ENCODE measurements at places on chromosomes 6 and 20.
A peak's percentile ranks its signal among the peaks of the same experiment; 100 is the strongest.

DNA sequence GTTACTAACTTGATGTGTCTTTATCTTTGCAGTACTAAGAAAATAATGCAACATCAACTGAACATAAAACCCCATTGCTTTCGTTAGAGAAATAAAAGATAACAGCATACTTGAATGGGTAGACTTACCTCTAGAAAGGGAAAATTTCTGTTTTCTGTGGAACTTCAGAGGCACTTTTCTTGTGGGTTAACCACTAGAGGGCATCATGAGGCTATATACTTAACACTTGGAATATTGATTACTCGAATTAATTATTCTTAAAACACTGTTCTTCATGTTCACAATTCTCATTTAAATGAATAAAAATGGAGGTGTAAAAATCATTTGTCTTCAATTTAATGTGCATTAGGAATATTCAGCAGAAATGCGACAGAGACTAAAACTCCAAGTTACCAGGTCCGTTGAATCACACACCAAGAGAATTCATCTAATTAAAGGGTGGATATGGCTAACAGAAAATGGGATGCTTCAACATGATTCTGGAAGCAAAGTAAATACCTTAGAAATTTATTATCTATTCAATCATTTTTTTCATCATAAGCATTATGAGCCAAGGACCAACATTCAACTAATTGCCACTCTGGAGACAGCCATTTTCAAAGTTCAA lies 330.8 kb upstream of the PREP start:
- DNase-seq, result no peak

DNA sequence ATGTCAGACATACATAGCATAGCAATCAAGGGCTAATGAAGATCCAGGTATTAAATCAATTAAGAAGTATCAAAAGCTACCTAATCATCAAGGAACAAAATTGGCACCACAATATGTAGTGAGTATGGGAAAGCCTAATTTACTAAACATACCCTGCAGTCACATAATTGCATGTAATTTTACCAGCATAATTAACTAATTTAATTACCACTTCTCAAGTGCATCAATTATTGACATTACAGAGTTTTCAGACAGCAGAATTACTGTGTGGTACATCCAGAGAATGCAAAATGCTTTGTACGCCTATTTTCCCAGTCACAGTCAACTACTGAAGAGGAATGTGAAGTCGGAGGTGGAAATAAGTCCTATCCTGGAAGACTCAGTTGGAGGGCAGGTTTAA lies 279.0 kb upstream of the ID4 start:
- DNase-seq, result no peak

- no peak for DNase-seq
These were observed 50.2 kb downstream of the FYN start for GRCh38 chr6:111823012-111823411.

DNA sequence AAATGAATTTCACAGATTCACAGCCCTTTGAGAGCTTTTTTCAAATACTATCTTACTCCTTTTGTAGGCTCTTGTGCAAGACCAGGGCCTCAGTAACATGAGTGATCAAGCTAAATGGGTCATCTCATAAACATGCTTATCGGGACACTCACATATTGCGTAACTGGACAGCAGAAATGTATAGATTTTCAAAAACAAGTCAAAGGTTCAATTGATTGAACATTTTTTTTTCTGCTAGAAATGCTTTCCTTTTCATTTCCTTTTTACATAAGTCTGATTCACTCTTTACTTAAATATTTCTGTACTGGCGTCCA lies 8.7 kb upstream of the SALL4 start:
- no peak for DNase-seq

- no peak for DNase-seq
These were observed 60.8 kb upstream of the DDR1 start for GRCh38 chr6:30823534-30823865.

GRCh38 chr6:165566088-165566828 lies 96.8 kb downstream of the PDE10A start:
- DNase-seq, result no peak

DNA sequence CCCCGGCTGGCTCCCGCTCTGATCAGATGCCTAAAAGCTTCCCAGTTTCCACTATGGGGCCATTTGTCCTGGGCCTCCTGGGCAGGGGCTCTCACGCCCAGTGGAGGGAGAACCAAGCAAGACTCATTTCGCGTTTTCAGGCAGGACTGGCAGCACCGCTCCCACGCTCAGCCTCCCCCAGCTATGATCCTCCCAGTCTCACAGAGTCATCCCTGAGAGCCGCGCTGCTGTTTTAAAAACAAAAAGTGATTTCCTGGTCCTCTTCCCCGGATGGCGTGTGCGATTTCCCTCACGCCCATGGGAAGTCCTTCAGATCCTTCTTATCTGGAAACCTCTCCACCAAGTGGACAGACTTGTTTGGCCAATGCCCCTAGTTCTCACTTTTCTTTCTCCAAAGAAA lies at the start of gene ADGRF5:
ADGRF5 (minus strand) TSS at position 208 of the 400 bp plus-strand sequence. CDS start 15,176 bp downstream, outside the sequence.
- no peak for DNase-seq

DNA sequence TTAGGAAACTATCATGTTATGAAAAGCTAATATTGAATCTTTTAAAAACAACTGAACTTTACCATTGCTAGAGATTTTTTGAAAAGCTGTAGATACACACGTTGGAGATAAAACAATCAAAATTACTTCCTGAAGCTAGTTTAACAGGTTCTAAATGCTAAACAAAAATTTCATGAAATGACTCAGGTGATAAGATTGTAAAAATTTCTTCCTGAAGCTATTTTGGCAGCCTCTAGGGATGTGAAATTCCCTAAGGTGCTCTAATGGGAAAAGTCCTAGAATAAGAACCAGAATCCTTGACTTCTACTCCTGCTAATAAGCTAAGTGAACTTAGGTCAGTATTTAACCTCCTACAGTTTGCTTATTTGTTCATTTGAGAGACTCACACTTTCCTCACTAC lies 8.5 kb downstream of the GCM2 start:
- no peak for DNase-seq

DNA sequence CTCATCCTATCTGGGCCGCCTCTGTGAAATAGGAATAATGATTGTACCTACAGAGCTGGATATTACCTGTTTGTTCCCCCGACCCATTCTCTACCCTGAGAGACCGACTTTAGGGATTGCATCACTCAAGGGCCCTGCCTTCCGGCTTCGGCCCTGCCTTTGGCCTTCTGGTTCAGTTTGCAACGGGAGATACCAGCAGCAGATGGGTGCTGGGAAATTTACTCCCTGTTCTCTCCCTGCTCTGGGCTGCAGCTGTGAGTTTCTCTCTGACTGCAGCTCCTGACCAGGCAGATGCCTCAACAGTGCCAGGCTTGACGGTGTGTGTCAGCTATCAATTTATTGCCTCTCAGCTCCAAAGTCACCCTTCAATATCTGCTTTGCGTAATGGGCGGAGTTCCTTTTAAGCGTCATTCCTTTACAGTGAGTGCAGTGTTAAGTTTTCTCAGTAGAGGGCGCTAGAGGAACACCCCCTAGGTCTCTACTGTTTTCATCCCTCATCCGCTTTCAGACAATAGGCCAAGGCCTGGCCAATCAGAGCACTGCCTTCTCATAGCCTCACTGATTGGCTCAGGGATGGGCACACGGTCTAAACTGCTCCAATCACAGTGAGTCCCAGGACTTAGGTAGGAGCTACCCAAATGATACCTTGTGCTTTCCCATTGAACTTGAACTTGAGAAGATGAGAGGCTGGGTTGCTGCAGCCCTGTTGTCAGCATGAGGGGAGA lies 30.0 kb downstream of the KCNG1 start:
- DNase-seq, result no peak

DNA sequence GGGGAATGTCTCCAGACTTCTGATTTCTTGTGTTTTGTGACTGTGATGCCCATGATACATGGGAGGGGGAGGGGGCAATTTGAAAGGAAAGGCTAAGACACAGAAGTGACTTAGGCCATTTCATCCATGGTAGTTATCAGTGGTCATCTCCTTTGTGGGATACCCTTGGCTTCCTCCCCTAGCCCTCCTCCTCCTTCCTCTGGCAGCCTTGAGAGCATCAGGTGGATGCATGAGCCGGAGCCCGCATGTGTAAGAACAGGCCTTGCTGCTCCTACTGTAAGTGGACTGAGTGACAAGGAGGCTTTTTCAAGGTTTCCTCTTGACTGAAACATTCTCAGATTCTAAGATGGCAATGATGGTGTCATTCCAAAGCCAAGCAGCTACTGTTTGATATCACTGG lies 874 bp downstream of the CD83 start:
- DNase-seq, result no peak

DNA sequence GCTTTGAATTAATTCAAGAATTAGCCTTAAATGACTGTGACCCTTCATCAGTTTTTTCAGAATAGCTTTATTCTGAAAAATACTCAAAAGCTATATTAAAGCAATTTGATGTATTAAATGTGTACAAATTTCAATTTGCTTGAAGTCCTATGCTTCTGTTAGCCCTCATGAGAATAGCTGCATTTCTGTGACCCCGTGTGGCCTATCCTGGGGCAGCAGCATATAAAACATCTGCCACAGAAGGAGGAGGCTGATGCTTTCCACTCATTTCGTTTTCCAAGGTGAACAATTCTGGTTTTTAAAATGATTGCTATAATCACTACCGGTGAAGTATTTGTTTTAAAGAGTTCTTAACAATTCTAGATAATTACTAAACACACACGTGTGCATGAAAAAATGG lies 360.3 kb downstream of the BTBD9 start:
- DNase-seq, result no peak

GRCh38 chr6:37882724-37883413 lies 63.3 kb downstream of the ZFAND3 start:
- no peak for DNase-seq

- DNase-seq, result peak; percentile 37
These were observed 70.0 kb downstream of the SNX5 start for GRCh38 chr20:17898548-17898994.

DNA sequence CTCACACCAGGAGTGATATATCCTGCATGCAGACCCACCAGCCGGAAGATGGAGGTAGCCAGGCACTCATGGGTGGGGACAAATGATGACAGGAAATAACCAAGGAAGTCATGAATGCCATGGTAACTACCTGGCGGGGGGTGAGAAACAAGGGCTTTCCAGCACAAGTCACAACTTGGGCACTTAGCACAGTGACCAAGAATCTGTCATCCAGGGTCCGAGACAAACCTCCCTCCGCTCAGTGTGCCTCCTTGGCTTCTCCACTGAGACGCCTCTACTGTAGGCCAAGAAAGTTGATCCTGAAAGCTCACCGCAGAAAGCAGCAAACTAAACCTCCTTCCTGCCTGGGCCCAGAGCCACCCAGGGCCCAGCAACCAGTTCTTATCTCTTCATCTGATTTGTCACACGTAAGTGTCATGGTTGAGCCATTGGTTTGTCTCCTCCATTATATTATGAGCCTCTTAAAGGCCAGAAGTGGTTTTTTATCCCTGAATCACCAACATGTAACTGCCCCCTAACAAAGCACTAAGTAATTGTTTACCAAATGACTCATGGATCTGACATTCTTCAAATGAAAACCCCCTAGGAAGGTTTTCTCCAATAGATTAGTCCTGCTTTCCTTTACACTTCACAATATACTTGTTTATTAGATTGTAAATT lies 84.3 kb upstream of the TAB2 start:
- no peak for DNase-seq

DNA sequence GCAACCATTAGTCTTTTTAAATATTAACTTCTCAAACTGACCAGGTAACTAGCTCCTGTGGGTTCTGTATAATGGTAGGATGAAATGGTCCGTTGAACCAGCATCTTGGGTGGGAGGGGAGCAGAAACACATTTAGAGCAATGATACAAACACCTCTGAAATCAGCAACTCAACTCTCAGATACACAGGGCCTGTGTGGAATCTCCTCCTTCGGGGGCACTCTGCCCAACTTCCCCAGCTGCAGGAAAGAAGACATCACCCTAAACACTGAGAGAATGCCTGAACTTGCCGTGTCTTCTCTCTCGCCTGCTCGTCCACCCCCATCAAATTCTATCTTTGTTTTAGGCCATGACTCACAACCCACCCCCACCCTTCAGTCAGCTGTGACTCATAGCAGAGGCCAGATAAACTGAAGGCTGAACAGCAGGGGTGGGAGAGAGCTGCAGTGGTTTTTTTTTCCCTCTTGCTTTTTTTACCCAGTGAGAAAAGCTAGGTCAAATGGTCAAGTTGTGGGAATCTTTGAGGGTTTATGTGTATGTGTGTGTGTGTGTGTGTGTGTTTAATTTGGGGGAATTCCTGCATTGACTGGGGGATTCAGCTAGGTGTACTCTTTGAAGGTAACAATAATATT lies 593.4 kb upstream of the JAG1 start:
- DNase-seq, result no peak

- DNase-seq, result no peak
These were observed 23.5 kb upstream of the SIM1 start for GRCh38 chr6:100488244-100488643.

DNA sequence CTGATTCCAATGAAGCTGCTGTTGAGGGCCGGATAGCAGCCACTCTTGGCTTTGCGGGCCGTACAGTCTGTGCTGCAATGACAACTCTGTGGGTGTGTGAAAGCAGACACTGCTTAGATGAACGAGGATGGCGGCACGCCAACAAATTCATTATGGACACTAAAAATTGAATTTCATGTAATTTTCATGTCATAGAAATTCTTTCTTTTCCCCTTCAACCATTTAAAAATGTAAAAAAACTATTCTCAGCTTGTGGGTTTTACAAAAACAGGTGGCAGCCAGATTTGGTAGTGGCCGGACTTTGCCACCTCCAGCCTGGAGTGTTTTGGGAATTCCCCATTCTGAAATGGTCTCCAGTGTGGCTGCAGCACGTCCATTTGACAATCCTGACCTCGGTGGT lies 26.0 kb downstream of the MAS1 start:
- no peak for DNase-seq

GRCh38 chr6:89693207-89693606 lies 54.7 kb upstream of the LYRM2 start:
- DNase-seq, result no peak

GRCh38 chr6:170035901-170036304 lies 255.0 kb downstream of the DLL1 start:
- DNase-seq, result no peak

Measured in stimulated activated CD8-positive, alpha-beta memory T cell treated with anti-CD3 and anti-CD28 coated beads, Interleukin-4, amount 100 ng/mL, for 1 hour (primary cell).